Glutamatergic neuron (in vitro differentiated cells): ENCODE measurements at places on chromosomes 11 and 22.
A peak's percentile ranks its signal among the peaks of the same experiment; 100 is the strongest.

DNA sequence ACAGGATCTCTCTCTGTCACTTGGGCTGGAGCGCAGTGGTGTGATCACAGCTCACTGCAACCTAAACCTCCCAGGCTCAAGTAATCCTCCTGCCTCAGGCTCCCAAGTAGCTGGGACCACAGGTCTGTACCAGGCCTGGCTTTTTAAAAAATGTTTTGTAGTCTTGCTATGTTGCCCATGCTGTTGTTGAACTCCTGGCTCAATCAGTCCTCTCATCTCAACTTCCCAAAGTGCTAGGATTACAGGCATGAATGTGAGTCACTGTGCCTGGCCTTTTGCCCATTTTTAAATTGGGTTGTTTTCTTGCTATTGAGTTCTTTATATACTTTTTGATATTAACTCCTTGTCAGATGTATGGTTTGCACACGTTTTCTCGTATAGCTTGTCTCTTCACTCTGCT is 33.0 kb upstream of the PITPNB start:
- DNase-seq: no peak

DNA sequence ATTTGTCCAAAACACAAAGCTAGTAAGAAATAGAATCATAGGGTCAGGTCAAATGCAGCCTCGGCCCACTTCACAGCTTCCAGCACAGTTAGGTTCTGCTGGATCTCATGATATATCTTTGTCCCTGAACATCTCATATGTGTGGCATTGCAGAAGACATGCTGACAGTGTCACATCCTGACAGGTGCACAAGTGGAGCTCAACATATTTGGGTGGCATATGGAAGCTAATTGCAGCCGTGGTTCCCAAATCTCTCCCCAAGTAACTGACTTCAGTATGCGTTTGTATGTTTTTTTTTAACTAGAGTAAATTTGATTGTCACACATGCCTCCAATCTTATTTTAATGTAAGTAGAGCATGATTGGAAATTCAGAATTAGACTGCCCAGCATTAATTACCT is 33.4 kb downstream of the NAV2 start:
- DNase-seq: no peak

DNA sequence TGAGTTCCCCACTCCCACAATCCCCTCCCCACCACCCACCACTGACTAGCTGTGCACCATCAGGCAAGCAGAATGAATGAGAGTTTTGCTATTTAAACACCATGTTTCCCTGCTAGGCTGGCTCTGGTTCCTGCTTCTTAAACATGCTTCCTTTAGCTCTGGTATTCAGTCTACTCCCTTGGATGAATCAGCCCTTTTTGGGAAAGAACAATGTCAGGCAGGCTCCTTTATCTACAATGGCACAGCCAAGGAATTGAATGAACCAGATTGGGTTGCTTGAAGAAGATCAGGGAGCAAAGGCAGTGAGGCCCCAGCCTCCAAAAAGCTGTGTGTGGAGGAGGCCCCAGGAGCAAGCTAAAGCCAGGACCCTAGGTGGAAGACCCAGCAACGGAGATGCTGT is 92.9 kb upstream of the ISX start:
- no peak for DNase-seq

DNA sequence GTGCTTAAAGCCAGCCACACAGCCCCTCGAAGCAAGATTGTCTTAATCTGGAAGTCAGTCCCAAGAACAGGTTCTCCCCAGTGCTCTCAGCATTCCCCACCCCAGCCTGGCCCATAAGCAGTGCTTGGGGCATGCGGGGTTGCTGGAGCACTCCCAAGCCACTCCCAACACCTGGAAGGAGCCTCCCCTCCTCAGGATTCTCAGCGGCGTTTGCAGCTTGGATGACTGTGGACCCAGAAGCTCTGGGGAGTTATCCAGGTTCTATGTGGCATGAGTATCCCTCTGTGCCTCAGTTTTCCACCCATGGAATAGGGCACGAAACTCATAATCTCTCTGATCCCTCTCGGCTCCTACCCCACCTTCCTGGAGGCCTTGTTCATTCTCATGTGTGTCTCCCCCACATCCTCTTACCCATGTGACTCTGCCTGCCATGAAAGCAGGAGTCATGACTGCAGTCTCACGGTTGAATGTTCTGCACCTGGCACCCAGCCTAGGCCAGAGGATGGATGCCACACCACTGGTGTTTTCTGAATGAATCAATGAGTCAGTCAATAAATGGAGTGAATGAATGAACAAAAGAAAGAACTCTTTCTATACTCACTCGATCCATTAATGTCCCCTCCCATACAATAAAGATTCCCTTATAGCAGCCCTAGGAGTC is 33.4 kb upstream of the WNT7B start:
- no peak for DNase-seq

DNA sequence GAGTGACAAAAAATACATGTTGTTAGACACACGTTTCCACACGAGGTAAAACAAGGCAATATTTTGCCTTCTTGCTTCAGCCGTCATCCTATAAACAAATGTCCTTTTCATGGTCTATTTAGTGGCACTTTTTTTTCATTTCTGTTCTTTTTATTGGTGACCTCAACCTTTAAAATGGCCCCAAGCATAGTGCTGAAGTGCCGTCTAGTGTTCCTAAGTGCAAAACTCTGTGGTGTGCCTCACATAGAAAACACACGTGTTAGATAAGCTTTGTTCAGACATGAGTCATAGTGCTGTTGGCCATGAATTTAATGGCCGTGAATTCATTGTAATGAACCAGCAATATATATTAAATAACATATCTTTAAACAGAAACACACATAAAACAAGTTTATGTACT is 15.6 kb downstream of the OVCH2 start:
- DNase-seq: no peak

- DNase-seq: no peak
Measured at GRCh38 chr11:71286701-71287643, 34.6 kb upstream of the SHANK2 start.

GRCh38 chr22:23604939-23605712 is 25.0 kb upstream of the IGLL1 start:
- DNase-seq: no peak

GRCh38 chr11:834371-835316 is 1.9 kb downstream of the CD151 start:
- peak; percentile 22 for DNase-seq

DNA sequence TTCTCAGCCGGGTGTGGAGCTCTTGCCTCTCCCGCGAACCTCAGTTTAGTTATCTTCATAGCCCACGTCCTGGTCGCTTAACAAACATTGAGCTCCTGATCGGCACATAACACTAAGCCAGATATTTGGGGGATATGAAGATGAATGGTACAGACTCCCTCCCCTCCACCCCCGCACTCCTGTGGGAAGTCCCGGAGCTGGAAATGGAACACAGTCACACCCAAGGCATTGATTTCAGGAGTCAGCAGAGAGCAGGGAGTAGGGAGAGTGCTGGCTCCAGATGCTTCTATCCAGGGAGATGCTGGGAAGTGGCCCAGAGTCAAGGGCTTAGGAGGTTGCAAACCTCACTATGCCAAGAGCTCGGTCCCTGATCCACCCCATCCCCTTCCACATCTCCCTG is 26.1 kb upstream of the CABP7 start:
- no peak for DNase-seq

- DNase-seq: no peak
Measured at GRCh38 chr11:8383227-8383626, 119.5 kb upstream of the LMO1 start.

- DNase-seq: no peak
Measured at GRCh38 chr11:61709110-61709509, 28.9 kb downstream of the DAGLA start.

- DNase-seq: no peak
Measured at GRCh38 chr11:107836851-107837250, 21.7 kb downstream of the SLC35F2 start.

DNA sequence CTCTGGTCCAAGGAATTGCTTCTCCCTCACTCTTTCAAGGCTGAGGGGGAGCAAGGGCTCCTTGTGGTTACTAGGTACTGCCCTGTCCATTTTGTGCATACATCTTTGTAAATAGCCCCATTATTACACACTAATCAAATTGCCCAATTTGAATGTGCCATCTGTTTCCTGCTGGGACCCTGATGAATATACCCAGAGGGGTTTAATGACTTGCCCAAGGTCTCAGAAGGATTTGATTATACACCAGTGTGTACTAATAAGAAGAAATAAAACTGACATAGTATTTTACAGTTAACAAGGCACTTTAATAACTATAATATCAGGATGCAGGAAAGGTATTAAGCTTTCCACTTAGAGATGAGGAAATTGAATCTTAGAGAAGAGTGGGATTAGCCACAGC is 64.6 kb upstream of the PTPRJ start:
- DNase-seq: no peak

GRCh38 chr11:128686745-128687177 is 7.1 kb upstream of the FLI1 start:
- peak; percentile 48 for DNase-seq

DNA sequence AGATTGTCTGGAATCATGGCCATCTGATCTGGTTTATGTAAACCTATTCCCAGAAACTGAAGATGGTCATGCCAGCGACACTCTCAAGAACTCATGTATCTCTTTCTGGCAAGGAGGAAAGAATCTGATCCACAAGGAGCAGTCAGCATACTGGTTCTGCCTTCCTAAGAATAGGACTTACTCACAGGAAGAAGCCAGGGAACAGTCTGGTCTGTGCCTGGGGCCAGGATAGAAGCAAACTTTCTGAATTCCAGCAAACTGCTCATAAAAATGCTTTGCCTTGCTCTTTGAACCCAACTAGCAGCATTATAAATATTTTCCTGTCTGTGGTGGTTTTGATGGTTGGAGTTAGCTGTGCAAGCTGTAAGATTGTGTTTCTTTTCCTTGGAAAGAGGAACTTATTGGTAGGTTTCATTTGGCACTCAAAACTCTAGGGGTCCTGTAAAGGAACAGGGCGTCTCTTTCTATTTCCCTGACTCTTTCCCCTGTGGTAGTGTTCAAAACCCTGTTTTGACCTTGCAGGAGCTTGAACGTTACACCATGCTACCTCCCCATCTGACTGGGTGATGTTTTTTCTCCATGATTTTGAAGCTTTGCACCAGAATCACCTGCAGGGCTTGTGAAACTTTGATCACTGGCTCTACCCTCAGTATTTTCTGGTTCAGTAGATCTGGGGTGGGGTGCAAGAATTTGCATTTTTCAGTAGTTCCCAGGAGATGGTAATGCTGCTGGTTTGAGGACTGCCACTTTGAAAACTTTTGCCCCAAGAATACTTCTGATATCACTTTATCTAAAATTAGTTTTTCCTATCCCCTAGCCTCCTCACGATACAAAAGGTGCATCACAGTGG is 627.8 kb upstream of the ANO5 start:
- DNase-seq: no peak

GRCh38 chr11:31619980-31620379 is 110.4 kb downstream of the ELP4 start:
- no peak for DNase-seq

DNA sequence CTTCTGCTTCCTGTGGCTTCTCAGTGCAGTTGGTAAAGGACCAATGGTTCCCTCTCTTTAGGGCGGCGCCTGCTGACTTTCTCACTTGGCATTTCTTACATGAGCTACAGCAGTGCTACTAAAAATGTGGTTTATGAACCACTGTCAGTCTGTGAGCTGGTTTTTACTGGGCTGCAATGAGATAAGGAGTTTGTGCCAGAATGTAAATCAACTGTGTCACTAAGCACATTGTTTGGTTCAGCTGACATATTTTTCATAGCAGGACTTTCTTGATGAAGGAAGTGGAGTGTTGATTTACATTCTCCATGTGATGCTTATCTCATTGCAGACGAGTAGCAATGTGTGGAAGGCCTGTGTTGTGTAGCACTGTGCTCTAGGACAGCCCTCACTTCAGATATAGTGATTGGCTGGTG is 463.3 kb downstream of the SOX6 start:
- no peak for DNase-seq

DNA sequence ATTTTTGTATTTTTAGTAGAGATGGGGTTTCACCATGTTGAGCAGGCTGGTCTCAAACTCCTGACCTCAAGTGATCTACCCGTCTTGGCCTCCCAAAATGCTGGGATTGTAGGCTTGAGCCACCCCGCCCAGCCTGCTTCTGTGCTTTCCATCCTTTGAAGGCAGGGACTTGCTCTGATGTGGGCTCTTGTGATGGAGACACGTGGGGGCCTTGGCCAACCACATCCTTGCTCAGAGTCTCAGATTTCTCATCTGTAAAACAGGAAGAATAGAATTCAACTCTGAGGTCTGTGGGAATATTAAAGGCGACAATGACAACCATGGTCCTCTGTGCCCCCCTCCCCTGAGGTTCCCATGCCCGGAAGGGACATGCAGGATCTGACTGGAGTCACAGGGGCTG is 3.8 kb upstream of the GGA1 start:
- no peak for DNase-seq

DNA sequence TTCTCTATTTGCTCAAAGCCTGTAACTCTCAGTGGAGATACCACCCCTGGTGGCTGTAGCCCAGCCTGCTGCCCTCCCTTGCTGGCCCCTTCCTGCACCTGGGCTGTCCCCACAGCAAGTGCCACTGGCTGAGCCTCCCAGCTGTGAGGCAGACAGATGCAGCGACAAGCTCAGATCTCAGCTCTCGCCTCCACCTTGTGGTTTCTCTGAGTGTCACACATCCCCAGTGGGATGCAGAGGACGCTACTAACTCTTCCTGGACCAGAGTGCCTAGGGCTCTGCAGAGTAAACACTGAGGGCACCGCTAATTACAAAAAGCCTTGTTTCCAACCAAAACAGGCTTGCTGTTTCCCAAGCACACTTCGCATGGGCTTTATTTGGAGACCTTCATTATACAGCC is 8.9 kb downstream of the YPEL1 start:
- DNase-seq: peak; percentile 66

GRCh38 chr11:30414244-30414643 is 91.3 kb downstream of the ARL14EP start:
- no peak for DNase-seq

DNA sequence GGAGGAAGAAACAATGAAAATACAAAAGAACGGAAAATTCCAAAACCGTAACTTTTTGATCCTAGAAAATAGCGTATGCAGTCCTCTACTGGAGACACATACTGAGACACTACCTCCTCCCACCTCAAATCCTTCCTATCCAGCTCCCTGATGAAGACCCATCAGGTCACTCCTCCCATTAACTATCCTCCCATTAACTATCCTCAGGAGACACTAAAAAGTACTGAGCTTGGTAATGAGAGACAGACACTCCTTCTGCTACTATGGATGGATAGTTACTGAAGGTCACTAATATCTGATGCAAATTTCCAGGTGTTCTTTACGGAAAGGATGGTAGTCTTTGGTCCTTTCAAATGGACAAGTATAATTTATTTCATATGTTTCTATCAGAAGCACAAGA is 237.5 kb upstream of the BLID start:
- no peak for DNase-seq

DNA sequence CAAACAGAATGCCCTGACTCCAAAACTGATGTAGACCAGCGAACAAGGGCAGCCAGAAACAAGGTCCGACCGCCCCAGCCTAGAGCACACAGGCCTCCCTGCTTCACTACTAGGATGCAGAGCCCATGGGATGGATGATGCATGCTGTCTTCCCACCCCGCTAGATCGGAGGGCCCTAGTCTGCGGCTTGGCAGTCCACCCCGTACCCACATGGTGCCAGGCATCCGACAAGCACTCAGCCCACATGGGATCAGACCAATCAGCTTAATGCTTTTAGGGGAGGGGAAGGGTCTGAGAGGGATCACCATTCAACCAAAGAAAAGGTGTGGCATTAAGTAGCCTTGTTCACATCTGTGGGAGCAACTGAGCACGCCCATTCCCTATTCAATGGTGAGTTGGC is 30.6 kb downstream of the PISD start:
- no peak for DNase-seq

- DNase-seq: no peak
Measured at GRCh38 chr11:62132191-62132590, 8.4 kb downstream of the INCENP start.

- no peak for DNase-seq
Measured at GRCh38 chr22:35894937-35895708, 133.5 kb downstream of the RBFOX2 start.
